Cardiac muscle cell (in vitro differentiated cells and primary cell): ENCODE measurements at places on chromosomes 2 and 18.

DNA sequence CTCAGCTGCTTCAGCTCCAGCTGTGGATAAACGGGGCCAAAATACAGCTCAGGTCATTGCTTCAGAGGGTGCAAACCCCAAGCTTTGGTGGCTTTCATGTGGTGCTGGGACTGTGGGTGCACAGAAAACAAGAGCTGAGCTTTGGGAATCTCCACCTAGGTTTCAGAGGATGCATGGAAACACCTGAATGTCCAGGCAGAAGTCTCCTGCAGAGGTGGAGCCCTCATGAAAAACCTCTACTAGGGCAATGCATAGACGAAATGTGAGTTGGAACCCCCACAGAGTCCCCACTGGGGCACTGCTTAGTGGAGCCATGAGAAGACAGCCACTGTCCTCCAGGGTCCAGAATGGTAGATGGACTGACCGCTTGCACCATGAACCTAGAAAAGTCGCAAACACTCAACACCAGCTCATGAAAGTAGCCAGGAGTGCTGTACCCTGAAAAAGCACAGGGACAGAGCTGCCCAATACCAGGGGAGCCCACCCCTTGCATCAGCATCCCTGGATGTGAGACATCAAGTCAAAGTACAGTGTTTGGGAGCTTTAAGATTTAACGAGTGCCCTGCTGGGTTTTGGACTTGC is 147.9 kb upstream of the SOX11 start:
- DNase-seq: no peak

DNA sequence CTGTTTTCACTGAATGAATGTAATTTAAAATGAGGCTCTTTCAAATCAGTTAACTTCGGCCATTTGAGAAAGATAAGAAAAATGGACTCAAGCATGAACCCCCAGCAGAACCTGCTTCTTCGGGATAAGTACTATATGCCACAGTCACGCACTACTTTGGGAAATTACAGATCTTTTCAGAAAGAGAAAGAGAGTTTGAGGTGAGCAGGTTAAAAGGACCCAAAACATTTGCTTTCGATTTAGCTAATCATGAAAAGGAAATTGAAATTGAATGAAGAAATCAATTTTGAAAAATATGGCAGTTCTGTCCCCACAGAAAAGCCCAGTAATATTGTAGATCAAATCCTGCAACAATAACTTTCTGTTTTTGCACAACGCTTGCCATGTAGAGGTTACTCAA is 156.9 kb downstream of the GRB14 start:
- DNase-seq: no peak

- no peak for DNase-seq
Observed at GRCh38 chr18:27860011-27860410, 316.9 kb downstream of the CDH2 start.

DNA sequence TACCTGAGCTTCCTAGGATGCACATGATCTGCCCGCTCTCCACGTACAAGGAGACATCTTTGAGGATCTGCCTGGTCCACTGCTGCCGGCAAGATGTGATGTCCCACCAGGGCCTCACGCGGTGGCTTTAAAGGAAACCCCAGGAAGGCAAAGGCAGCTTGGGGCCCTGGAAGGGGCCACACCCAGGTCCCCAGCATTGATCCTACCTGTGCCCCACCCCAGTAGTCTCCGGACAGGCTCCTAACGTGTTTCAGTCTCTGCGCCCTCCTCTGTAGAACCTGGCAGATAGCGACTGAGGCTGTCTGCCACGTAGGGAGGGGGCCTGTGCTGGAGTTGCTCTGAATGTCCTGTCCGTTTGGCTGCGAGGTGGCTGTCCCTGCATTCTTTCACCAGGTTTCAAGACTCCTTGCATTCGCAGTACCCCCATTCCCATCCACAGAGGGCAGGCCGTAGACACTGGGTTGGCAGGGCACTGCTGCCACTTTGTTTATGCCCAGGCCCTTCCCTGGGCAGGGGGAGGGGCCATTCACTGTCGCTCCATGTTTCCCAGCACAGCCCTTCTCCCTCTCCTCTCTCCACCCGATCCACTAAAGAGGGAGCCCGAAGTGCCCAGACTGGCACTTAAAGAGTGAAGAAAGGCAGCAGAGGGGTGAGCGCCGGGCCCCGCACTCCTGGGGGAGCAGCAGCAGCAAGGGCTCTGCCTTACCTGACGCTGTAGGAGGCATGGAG is 644 bp downstream of the ABCG5 start:
- no peak for DNase-seq

GRCh38 chr2:240573516-240574385 is 5.5 kb downstream of the RNPEPL1 start:
- no peak for DNase-seq

DNA sequence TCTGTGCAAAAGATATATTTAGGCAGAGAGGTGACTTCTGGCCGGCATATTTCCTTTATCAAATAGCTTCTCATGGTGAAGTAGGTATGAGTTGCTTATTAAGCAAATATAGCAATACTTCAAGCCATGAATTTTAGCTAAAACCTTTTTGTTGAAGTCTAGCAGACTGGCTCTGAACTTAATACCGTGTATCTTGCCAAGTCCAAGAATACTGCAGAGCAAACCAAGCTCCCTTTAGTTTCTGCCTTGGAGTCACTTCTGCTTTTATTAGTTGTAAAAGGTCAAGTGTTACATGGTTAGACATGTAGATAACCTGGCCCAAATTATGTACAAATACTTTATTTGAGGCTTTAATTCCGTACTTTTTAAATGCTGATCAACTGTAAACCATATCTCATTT is 627.6 kb upstream of the PKDCC start:
- DNase-seq: no peak

GRCh38 chr2:164061129-164061746 is 325.4 kb upstream of the FIGN start:
- peak; percentile 65 for DNase-seq

DNA sequence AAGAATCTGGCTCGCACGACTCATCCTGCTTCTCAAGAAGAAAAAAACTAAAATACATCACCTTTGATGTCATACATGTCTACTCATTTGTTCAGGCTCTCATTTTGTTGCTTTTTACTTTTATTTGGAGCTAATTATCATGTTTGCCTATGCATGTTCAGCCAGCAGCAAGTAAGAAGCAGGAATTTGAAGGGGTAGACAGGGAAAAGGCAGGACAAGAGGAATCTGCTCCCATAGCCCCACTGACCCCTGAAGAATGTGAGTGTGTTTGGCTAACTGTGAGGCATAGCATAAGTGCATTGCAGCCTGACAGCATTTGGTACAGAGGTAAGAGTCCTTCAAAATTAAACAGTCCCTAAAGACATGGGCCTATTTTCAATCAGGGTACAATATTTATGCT is 72.7 kb downstream of the NYAP2 start:
- peak; percentile 3 for DNase-seq
